ENCODE measurements at places on chromosomes 1 and 21. TPM values are rescaled to one million over a fixed set of nuclear protein-coding genes. Genes with fewer than 3 reads are reported as not detected.

The SETD4 gene
- total RNA-seq, result 9.7 TPM

The PCP4 gene
- not detected for total RNA-seq

The CYP2J2 gene
- total RNA-seq, result under 0.01 TPM

The ANKRD65 gene
- 0.46 TPM for total RNA-seq

The CD53 gene
- total RNA-seq, result not detected

The TMPRSS3 gene
- total RNA-seq, result not detected

The FAM72C gene
- total RNA-seq, result 0.28 TPM

The STIL gene
- 1.7 TPM for total RNA-seq

The MIGA1 gene
- 7.8 TPM for total RNA-seq

The VSIG8 gene
- not detected for total RNA-seq

The SLC37A1 gene
- 1.8 TPM for total RNA-seq

The SLC6A9 gene
- 11.4 TPM for total RNA-seq

The ZNF648 gene
- not detected for total RNA-seq

The CD5L gene
- total RNA-seq, result not detected

The SPRR2B gene
- total RNA-seq, result not detected

The GREM2 gene
- total RNA-seq, result 7.8 TPM

The CELSR2 gene
- 1.5 TPM for total RNA-seq

The ATP5PO gene
- 158 TPM for total RNA-seq

The AIRE gene
- total RNA-seq, result 0.09 TPM
